ENCODE measurements at places on chromosomes 2 and 18.

DNA sequence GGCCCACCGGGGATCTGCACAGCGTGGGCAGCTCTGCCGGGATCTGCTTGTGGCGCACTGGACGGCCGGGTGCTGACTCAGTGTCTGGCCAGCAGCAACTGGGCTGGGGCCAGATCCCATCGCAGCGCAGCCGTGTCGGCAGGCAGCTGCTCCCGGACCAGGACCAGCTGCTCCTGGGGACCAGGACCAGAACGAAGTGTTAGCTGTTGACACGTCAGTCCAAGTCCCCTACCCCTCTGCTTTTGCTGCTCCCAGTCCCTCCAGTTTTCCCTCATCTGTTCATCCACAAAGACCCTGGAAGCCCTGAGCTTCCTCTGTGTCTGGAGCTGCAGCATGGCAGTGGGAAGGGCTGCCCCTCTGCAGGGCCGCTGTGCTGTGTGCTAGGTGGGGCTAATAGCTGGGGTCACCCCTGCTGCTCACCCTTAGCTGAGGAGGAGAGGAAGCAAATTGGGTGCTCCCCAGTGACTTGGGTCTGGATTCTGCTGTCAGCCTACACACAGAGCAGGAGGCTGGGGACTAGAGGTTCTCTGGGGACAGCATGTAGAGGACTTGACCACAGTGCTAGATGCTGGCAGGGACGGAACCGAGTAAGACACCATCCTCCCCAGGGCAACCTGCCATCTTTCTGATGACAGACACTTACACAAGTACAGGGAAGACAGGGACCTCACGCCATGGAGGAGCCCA lies 16.9 kb upstream of the KIF1A start:
- DNase-seq = no peak

DNA sequence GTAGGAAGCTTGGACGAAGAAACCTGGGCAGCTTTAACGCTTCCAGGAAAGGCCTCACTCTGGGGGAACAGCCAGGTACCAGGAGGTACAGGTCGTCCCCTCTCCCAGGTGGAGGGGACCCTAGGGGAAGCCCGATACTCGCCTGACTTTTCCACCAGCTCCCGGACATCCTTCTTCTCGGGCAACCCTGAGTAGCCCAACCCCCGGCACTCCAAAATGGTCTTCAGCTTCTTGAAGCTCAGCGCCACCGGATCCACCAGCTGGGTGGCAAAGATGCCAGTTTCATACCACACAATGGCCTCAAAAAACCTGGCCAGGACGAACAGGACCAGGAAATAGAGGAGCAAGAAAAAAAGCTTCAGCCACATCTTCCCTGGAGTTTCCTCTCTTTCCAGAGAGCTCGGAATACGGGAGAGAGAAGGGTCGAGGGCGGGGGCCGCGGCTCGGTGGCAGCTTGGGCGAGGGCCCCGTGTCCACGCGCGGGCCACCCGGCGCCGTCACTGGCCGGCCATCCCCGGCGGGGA lies 1.1 kb downstream of the RNF103 start:
- peak; percentile 42 for DNase-seq

DNA sequence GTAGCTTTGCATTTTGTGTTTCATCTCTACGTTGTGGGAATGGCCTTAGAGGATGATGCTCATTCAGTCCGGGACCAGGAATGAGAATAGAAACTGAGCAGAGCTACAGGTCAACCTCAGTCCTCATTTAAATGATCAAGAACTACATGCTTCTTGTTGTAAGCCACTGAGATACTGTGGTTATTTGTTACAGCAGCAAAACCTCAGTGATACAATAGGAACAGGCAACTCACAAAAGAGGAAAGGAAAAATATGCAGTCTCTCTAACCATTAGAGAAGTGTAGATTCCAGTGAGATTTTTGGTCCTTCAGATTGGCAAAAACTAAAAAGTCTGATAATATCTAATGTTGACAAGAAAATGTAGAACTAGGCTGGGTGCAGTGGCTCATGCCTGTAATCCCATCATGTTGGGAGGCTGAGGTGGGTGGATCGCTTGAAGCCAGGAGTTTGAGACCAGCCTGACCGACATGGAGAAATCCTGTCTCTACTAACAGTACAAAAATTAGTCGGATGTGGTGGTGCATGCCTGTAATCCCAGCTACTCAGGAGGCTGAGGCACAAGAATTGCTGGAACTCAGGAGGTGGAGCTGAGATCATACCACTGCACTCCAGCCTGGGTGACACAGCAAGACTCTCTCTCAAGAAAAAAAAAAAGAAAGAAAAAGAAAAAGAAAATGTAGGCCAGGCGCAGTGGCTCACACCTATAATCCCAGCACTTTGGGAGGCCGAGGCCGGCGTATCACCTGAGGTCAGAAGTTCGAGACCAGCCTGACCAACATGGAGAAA lies 13.3 kb downstream of the CHCHD5 start:
- no peak for DNase-seq

- DNase-seq = no peak
Measured at GRCh38 chr2:19632403-19632991, 269.3 kb downstream of the TTC32 start.

DNA sequence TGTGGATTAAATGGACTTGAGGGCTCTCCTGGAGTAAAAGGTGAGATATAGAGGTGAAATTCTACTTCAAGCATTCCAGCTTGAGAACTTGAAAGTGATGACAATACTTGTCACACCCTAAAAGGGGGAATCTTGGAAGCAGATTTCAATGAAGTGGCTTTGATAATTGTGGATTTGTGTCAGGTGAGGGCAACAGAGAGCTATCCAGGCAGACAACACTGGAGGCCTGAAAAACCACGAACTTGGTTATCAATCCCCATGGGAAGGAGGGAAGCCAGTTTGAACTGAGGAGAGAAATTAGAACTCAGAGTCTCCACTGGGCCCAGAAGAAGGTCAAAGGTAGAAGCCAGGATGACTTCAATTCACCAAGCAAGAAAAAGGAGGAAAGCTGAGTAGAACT lies 263.9 kb downstream of the FIGN start:
- DNase-seq = no peak

DNA sequence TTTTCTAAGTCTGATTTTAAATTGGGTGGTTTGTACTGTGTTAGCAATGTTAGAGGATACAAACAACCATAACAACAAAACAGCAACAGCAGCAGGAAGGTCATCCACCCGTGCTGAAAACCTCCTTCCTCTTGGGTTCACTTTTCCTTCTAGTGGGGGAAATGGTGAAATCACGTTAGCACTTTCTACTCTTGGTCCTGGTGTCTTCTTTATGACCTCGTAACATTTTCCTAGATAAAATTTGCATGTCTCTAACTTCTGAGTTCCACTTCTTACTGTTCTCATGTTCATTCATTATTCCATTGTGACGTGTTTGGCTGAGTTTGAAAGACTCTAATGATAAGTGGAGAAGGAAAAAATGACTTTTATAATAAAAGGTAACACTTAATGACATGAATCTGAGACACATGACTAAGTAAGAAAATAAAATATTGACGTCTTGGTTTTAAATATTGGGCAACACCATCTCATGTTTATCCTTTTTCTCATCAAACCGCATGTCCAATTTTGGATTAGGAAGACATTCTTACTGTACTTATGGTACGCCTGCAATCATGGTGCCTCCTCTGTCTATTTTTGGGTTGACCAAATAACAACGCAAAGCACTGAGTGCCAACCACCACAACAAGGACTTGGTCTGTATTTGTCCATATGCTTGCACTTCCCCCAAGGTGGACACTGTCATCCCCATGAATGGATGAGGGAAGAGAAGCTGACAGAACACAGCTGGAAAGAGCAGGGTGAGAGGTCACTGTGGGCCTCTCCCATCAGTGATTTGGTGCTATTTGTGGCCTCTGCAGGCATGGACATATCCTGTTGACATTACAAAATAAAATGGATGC lies 25.7 kb upstream of the IL1R1 start:
- no peak for DNase-seq

DNA sequence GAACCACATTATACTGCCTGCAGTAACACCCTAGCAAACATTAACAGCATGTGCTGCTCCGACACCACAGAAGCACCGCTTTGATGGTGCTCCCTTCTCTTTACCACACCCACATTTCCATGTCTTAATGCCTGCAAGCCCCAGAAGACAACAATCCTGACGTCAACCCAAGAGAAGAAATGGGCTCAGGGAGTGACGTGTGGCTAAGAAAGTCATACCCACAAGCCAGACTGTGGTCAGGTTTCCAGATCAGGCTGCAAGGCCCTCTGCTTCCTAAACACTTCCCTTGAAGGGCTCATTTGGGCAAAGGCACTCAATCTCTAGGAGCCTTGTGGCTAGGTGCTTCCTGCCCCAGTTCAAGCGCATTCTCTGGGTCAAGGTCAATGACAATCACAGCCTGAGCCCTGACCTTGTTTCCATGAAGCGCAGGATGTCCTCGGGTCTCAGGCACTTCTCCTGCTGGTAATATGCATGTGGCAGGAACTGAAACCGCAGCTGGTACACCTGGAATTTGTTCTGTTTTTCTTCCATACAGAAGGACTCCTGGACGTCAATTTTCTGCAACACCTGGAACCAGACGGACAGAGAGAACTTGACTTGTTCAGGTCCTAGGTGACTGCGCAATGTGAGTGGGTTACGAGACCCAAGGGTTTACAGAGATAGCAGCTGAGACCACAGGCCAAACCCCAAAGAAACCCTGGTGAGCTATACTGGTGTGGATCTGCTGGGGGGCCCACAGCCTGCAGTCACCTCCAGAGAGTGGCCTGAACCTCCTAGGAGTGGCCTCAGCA lies 67.2 kb downstream of the POLR1A start:
- peak; percentile 72 for DNase-seq

GRCh38 chr2:55047677-55048299 lies 2.5 kb downstream of the RTN4 start:
- DNase-seq = no peak

DNA sequence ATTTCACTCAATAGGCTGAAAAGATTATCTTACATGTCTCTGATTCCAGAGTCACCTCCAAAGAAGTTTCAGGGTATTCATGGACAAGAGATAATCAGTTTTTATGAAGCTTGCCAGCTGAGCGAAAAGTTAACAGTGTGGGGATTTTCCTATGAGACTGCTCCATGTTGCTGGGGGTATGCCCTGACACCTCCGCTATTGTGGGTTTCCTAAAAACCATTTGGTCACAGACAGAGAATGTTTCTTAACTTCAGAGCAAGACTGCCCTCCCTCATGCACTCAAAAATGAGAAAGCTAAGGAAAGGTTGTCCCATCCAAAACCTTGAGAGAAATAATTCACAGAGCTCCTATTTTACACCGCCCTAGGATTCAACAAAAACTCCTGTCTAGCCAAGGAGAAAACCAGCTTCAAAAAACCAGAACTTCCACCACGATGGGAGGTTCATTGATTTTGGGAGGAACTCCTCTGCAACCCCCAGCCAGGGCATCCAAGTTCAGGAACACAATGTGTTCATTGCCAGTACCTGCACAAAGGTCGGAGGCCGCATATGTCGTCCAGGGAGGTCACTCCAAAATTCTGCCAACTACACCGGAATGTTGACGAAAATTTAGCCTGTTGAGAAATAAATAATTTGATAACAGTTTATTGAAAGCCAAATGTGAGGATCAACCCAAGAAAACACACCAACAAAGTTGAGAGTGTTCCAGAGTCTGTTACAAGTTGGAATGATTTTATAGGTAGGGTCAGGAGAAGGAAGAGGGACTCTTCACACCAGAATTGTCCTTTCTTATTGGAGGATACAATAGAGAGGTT lies 104.3 kb downstream of the SP100 start:
- no peak for DNase-seq

DNA sequence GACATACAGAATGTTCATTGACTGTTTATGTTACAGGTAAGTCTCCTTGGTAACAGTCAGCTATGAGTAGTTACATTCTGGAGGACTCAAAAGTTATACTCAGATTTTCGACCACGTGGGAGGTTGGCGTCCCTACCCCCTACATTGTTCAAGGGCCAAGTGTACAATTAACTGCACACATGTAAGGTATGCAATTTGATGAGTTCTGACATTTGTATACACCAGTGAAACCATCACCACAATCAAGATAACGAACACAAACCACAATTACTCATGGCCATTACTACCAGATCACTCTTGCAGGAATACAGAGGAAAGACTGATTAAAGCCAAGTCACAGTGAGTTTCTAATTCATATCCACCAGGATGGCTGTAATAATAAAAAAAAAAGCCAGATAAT lies 39.6 kb upstream of the LDLRAD4 start:
- DNase-seq = peak; percentile 34

DNA sequence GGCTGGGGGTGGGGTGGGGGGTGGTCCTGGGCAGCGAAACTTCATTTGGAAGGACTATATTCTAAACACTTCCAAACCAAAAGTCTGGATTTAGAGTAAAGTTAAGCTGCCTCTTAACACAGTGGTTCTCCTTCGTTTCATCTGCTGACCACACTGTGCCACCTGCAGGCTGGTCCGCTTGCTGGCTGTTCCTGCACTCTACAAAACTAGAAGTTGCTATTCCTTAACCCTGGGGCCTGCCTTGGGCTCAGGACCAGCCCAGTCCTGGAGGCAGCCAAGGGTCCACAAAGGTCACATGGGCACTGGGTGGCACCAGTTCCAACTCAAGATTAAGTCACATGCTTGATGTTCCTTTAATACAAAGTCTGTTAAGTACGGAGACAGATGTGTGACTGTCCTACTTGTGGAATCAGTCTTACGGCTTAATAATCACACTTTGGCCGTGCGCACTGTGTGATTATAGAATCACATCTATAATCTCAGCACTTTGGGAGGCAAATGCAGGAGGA lies 195.4 kb downstream of the FAM210A start:
- no peak for DNase-seq

DNA sequence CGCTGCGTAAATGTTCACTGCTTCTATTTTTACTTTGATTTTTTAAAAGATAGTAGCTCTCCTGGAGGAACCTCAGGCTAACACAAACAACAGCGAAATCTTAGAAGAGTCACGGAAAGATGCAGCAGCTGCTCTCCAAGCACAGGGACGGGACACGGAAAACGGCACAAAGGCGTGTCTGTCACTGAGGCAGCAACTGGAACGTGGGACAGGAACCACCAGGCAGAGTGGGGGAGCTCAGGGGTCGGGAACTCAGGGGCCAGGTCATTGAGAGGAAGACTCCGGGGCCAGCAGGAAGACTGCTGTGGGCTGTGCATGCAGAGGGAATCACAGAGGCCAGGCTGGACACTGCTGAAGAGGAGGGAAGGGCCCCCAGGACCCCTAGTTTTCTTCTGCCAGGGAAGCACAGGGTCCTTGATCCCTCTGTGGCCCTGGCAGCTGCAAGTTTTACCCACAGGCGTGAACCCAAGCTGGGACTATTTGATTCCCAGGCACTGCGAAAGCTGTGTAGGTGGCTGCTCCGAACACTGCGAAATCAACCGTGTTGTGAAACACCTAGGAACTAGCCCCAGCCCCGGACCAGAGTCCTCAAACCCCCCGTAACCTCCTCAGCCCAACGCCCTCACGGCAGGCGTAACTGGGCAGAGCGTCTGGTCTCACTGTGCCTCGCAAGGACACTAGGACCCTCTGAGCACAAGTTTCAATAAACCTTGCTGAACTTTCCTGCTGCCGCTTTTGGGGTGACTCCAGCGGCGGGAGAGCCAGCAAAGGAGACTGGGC lies 263.0 kb downstream of the EIPR1 start:
- no peak for DNase-seq
